HTR-8/SVneo (cell line): ENCODE measurements at places on chromosomes 4 and X.
A peak's percentile ranks its signal among the peaks of the same experiment; 100 is the strongest.

- no peak for DNase-seq
Measured at GRCh38 chr4:147513091-147513490, 32.2 kb downstream of the EDNRA start.

DNA sequence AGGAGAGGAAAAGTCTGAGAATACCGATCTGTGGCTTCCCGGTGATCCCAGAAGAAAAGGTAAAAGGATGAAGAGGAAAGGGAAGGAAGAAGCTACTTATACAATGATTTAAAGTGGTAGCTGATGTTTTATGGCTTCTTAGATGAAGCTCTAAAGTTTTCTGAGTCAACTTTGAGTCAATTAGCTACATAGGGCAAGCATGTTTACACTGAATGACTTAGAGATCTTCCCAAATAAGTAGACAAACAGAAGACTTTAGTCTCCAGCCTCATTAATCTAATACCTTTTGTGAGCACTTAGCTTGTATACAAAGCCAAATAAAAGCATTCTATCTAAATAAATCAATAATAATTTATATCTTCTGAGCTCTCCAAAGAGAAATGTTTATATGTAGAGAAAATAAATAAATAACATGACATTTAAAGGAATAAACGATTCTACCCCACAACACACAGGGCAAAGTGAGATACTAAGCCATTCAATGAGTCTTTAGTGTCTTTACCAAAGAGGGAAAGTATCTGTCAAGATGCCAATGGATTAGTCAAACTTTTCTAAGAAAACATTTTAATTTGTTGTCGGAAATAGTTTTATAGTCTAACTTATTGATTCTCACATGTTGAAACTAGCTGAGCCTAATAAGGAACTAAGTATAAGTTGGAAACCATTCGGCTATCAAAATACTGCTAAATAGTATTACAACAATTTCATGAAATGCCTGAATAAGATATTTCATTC, 46.0 kb upstream of the TMEM184C start:
- DNase-seq, result no peak

- DNase-seq, result no peak
Measured at GRCh38 chr4:2671267-2671895, 84.8 kb downstream of the TNIP2 start.

- DNase-seq, result no peak
Measured at GRCh38 chr4:141567326-141567915, 69.0 kb upstream of the IL15 start.

DNA sequence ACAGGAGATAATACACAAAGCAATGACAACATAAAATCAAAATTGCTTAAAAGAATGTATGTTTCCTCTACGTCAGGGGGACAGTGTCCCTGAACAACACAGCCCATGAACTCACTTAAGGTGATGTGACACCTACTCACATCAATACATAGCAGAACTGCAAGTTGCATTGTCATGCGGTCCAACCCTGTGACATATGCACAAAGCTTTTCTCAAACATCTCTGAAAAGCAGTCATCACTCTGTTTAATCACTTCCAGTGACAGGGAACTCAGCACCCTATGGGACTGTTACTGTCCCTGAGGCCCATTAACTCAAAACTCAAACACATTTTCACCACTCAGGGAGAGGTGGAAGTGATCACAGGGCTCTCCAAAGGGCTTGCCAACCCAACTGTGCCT, 2.4 kb downstream of the STX18 start:
- no peak for DNase-seq

DNA sequence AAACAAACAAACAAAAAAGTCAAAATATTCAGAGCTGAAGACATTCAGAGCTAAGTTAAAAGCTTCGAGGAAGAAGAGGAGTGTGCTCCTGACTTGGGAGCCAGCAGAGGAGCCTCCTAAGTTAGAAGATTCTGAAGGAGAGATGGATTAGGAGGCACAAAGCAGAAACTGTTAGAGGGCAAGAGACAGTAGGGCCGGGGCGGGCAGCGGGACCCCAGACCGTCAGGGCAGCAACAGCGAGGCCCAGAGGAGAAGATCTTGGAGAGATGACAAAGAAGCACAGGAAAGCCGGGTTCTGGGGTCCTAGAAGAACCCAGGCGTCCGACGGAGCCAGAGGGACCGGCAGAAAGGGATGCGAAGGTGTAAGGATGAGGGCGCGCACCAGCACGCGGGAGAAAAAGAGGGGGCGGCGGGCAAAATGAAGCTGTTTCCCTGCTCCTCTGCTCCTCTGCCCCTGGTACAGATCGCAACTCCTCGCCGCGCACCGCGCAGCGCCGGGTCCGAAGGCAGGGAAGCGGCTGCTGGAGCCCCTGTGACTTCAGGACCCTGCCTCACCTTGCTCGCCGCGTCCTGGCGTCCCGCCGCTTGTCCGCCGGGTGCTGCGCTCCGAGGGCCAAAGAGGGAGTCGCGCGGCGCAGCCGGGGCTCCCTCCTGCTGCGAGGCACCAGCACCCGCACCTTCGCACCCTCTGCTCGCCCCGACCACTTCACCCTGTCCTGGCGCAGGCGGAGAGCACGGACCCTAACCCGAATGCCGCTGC, 477 bp downstream of the KLHL13 start:
- DNase-seq, result peak; percentile 1

DNA sequence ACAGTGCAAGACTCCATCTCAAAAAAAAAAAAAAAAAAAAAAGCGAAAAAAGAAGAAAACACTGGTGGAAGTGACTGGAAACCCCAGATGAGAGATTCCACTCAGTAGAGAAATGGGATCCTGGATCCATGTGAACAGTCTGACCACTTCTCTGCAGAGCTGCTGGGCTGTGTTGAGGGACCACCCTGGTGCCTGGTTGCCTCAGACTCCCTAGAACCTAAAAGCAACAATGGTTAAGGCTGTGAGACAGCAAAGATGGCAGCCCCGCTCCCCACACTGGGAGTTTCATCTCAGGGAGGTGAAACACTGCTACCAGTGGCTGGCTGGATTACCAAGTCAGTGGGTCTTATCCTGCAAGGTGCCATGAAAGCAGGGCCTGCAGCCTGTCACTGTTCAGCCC, 152.8 kb upstream of the ARSJ start:
- no peak for DNase-seq

DNA sequence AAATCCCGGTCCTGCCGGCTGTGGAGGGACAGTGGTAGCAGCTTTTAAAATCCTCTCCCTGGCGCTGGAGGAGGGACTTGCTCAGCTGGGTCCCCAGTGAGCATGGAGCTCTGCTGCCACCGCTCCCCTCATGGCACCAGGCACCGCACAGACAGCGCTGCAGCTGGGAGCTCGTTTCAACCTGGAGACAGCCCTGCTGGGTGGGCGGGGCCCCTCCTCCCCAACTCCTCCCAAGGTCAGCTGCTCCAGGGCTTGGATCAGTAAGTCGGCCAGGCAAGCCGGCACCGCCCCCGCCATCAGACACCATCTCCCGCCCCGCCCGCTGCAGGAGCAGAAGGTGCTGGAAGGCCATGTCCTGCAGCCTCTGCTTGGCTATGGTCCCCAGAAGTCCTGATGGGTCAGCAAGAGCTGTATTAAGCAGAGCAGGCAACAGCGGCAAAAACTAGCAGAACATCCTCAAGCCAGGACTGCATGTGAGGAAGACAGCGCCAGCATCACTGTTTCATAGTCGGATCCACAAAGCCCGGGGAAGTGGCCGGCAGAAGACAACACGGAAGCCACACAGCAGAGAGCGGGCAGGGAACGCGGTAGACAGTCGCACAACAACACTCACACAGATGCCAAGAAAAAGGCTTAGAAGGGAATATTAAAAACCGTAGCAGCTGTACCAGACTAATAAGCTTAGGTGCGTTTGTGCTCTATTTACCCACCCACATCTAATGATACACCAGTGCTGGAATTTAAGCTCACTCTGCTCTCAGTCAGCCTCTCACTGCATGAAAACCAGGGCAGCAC, 16.2 kb downstream of the ZFYVE28 start:
- peak; percentile 39 for DNase-seq

DNA sequence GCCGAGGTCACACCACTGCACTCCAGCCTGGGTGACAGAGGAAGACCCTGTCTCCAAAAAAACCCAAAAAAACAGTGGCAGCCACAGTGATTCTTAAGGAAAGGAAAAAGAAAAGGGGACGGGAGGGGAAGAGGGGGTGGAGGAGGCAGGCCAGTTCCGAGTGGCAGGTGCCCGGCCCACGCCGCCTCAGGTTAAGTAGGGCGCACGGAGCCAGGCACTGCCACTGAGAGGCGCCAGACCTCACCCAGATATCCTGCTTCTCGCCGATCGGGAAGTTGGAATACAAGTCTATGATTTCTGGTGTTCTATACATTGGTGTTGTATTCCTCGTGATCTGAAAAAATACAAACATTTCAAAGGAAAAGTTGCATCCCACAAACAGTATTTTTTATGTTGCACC, 35.9 kb downstream of the GAK start:
- DNase-seq, result no peak

DNA sequence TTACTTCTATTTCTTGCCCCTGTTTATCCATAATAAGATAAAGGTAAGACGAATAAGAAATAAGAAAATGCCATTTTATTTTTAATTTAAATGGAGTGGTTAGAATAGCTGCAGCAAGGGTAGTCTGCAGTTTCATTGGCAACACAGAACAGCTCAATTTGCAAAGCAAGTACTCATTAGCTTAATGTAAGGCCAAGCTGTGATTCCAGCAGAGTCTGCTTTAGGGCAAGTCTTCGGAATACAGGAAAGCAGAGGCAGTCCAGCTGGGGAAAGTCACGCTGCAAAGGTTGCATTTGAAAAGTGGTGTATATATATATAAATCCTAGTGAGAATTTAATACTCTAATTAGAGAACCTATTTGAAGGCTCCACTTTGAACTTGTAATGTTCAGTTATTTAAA, 59.0 kb downstream of the ANXA10 start:
- no peak for DNase-seq

DNA sequence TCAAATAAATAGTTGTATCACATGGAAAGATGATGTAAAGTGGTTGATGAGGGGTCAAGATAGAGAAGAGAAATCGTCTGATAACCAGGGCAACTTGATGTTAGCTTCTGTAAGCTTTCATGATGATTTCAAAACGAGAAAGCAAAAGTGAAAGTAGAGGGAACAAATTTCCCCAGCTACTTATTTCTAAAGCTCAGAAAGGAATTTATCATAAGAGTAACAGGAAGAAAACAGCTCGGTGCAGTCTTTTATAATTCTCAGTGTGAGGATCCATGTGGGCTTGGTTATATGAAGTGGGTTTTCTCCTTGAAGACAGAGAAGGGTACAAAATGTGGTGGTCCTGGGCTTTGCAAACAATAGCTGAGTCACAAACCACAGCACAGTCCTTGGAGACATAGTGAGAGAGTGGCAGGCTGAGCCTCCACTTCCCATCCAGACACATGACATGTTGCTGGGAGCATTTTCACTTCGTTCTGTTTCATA, 32.1 kb upstream of the GLRA2 start:
- DNase-seq, result no peak

GRCh38 chr4:114597410-114598115, 1.0 kb upstream of the UGT8 start:
- DNase-seq, result no peak

- DNase-seq, result no peak
Measured at GRCh38 chrX:111124418-111124817, 28.4 kb downstream of the PAK3 start.

GRCh38 chrX:77668391-77669237, 117.4 kb downstream of the ATRX start:
- peak; percentile 3 for DNase-seq

DNA sequence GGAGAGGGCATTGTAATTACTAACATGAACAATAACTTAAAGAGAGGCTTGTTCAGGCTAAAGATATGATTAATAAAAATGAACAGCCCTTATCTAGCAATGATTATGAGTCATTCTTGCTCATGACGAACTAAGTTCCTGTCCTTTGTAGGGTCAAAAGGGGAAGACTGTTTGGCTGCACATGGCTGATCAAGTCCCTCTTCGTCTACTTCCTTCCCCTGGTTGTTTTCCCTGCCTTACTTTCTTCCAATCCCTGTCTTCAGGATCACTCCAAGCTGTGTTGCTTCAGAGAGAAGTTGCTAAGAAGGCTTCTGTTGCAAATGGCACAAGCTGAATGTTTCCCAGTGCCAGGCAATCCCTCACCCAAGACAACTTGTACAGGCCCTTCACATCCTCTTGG, 115.0 kb upstream of the HS3ST1 start:
- DNase-seq, result no peak

GRCh38 chr4:139907001-139907809, 241.6 kb downstream of the MGST2 start:
- DNase-seq, result no peak

- no peak for DNase-seq
Measured at GRCh38 chr4:137360761-137361160, 171.5 kb downstream of the PCDH18 start.

DNA sequence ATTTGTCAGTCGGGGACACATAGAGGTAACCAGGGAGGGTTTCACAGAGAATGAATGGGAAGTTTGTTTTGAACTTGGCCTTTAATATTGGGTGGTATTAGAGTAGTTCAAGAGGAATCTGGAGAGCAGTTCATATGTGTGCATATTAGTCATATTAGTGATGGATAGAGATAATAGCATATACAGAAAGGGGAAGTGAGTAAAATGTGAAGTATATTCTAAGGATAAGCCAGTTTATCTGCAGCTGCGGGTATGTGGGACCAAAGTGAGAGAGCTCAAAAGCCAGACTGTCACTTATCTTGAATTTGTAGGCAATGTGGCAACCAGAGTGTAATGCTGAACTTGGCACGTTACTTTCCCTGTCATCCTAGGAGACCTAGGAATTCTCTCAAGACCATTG, 169.9 kb downstream of the AFF2 start:
- DNase-seq, result no peak

DNA sequence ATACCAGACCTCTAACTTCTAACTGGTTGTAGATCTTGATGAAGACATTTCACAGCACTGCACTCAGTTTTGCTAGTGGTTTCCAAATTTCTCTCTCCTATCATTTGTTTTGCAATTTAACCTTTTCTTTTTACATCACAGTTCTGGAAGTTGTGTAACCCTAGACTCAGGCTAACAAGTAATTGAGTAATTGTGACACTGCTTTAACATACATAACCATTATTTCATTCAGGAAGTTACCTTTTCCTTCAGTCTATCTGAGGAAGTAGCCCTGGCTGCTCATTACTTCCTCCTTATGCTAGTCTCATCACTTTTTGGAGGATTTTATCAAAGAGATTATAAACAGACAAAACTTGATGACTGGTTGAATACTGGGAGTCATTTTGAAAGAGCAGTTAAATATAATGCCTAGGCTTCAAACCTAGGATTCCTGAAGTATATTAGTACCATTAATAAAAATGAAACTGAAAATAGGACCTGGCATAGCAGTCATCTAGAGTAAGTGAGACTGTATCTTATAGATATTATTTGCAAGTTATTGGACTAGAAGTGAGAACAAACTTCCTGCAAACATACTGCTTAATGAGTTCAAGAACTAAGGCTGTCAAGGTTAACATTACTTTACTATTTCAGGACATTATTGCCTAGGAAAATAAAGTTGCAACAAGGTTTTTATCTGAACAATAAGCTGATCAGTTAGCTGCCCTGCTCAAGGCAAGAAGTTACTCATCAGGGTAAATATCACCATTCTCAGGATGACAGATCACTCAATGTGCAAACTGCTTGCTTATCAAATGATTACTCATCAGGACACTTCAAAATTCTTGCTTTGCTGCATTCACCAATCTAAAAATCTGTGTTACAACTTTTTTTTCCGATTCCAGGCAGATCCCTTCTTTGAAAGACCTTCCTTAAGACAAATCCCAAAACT, 25.6 kb upstream of the TEX13C start:
- no peak for DNase-seq
